Activated CD8-positive, alpha-beta memory T cell treated with anti-CD3 and anti-CD28 coated beads for 48 hours (primary cell): ENCODE measurements at places on chromosomes 16 and 17.

DNA sequence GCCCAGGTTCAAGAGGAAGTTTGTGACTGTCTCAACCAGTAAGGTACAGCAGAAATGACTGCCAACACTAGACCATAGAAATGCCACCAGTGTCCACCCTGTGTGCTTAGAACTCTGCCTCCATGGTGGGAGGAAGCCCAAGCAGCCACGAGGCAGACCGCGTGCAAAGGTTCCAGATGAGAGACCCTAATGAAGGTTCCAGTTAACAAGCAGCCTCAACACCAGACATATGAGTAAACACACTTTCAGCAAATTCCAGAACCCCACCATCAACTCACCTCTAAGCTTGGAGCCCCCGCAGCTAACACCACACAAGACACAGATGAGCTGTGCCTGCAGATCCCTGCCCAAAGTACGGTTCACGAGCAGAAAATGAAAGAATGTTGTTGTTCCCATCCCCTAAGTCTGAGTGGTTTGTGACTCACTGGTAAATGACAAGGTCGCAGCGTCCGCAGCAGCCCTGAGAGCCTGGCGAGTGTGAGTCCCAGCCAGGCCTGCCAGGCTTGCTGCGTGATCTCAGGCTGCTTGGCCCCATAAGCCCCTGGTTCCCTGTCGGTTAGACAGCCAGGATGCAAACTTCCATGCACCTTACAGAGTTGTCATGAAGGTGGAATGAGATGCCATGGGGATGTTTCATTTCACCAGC, 193.7 kb downstream of the C16orf95 start:
- DNase-seq: no peak

DNA sequence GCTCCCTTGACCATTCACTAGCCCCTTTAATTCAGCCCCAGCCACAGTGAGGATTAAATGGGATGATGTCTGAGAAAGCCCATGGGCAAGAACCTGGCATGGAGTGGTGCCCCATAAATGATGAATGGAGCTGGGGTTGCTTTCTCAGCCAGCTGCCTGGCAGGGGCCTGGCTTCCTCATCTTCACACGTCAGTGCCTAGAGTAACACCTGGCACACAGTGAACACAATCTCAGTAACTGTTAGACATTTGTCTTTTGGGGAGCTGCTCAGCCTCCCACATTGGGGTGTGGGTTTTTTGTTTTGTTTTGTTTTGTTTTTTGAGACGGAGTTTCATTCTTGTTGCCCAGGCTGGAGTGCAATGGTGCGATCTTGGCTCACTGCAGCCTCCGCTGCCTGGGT, 47.5 kb upstream of the MEOX1 start:
- DNase-seq: no peak

GRCh38 chr17:1005361-1005946, 8.5 kb downstream of the TIMM22 start:
- no peak for DNase-seq

GRCh38 chr16:82067804-82068325, 32.8 kb downstream of the HSD17B2 start:
- DNase-seq: no peak

DNA sequence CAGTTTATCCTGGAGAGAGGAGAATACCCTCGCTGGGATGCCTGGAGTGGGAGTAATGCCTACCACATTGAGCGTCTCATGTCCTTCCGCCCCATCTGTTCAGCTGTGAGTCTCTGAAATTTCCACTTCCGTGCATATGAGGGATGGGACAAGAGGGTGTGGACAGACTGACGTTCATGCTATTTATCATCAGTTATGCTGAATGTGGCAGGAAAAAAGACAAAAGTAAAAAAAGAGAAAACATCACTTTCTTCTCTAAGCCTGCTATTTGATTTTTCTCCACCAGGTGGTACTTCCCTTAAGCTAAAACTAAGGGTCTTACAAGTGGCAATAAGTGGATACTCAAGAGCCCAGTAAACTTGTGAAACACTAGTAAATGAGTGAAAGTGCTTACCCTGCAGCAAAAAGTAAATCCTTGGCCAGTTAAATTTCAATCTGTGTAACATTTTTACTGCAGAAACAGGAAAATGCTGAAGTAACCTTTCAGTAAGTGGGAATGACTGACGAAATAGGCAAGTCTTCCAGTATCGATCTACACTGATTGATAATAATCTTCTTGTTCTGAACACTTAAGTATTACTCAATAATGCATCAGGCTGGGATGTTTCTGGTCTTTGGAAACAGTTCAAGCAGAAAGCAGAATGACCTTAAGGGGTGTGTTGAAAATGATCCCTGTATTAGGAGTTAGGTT, 5.6 kb downstream of the CRYBA1 start:
- no peak for DNase-seq

DNA sequence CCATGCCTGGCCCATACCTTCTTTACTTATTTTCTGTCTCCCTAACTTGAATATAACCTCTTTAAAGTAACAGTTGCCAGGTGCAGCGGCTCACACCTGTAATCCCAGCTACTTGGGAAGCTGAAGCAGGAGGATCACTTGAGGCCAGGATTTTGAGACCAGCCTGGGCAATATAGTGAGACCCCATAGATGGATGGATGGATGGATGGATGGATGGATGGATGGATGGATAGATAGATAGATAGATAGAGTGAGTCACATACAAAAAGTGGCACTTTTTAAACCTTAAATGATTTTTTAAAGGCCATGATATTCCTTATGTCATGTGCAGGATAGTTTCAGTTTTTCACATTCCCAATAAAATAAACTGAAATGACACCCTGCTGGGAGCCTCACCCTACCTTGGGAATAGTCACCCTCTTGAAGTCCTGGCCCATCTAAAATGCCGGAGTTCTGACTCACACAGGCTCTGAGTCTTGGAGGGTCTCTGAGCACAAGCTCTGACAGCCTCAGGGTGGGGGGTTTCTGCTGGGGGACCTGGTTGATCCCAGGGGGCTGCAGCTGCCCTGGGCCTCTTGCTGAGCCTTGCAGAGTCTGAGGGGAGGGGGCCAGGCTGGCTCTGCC, 26.2 kb downstream of the CPNE2 start:
- no peak for DNase-seq
